Hair follicle dermal papilla cell (primary cell): ENCODE measurements at places on chromosomes 11 and 22. TPM values are rescaled to one million over a fixed set of nuclear protein-coding genes. Genes with fewer than 3 reads are reported as not detected.

Gene CREB3L1
- total RNA-seq, result 55.4 and 69.4 TPM in 2 replicates

Gene GPR83
- total RNA-seq, result 0.16 TPM in 1 of 2 replicates, not detected in the other

Gene C11orf91
- not detected in 2 replicates for total RNA-seq

Gene C11orf97
- not detected in 2 replicates for total RNA-seq

Gene MMP8
- 2.3 and 2.8 TPM in 2 replicates for total RNA-seq

Gene SOX10
- not detected in 2 replicates for total RNA-seq

Gene MS4A7
- not detected in 2 replicates for total RNA-seq

Gene PDGFB
- total RNA-seq, result 0.12 and 0.16 TPM in 2 replicates

Gene CBLIF
- not detected in 2 replicates for total RNA-seq

Gene SH3BP1
- 4.0 and 5.4 TPM in 2 replicates for total RNA-seq

Gene SLC16A8
- under 0.01 and 0.24 TPM in 2 replicates for total RNA-seq

Gene MAP6
- 1.9 and 5.0 TPM in 2 replicates for total RNA-seq

Gene CCDC88B
- 0.16 and 0.36 TPM in 2 replicates for total RNA-seq

Gene CRYAB
- total RNA-seq, result 35.2 and 47.7 TPM in 2 replicates

Gene MS4A8
- total RNA-seq, result not detected in 2 replicates

Gene CABP4
- not detected in 2 replicates for total RNA-seq

Gene CTNND1
- total RNA-seq, result 130 and 142 TPM in 2 replicates

Gene FRMD8
- 70.2 and 77.1 TPM in 2 replicates for total RNA-seq

Gene TCN2
- 9.9 and 21.4 TPM in 2 replicates for total RNA-seq

Gene PSMC3
- total RNA-seq, result 92.8 and 122 TPM in 2 replicates

Gene HBG1
- not detected in 2 replicates for total RNA-seq

Gene PHETA2
- total RNA-seq, result 28.9 and 33.8 TPM in 2 replicates

Gene HMOX1
- total RNA-seq, result 231 and 285 TPM in 2 replicates

Gene TPBGL
- not detected in 2 replicates for total RNA-seq

Gene SLC22A9
- not detected in 2 replicates for total RNA-seq

Gene NRXN2
- 107 and 111 TPM in 2 replicates for total RNA-seq

Gene MYOD1
- not detected in 2 replicates for total RNA-seq

Gene OR10D3
- not detected in 2 replicates for total RNA-seq
